ENCODE measurements at places on chromosomes 6 and 20.

- DNase-seq = no peak
Observed at GRCh38 chr6:3306848-3307247, 48.1 kb downstream of the PSMG4 start.

GRCh38 chr6:44564906-44565524, 177.5 kb downstream of the CDC5L start:
- no peak for DNase-seq

DNA sequence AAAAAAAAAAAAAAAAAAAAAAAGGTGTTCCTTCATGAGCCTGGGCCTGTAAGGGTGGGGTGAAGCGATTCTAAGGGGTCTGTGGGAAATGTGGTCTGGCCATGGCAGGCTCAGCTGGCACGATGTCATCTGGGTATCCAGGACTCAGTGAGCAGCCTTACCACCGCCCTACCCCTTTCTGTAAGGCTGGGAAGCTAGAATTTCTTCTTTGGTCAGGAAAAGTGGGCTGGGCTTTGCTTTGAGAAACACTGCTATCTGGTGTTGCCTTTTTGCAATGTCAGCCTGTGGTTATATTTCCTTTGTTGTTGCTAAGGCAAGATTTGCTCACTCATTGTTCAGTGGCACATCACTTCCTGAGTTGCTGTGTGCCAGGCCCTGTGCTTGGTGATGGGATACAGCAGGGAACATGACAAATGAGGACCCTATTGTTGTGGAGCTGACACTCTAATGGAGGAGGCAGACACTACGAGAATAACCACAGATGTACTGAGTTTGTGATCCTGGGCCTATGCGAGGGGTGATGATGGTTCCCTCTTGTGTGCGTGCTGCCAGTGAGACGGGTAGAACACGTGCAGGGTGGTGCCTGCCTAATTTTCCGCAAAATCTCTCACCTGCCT, 45.9 kb upstream of the ZNFX1 start:
- DNase-seq = peak; percentile 92

GRCh38 chr6:108995296-108995695, 99.3 kb downstream of the SESN1 start:
- DNase-seq = no peak

- DNase-seq = peak; percentile 45
Observed at GRCh38 chr6:156163311-156163710, 613.9 kb upstream of the ARID1B start.

GRCh38 chr20:52754366-52754765, 217.8 kb upstream of the TSHZ2 start:
- no peak for DNase-seq

DNA sequence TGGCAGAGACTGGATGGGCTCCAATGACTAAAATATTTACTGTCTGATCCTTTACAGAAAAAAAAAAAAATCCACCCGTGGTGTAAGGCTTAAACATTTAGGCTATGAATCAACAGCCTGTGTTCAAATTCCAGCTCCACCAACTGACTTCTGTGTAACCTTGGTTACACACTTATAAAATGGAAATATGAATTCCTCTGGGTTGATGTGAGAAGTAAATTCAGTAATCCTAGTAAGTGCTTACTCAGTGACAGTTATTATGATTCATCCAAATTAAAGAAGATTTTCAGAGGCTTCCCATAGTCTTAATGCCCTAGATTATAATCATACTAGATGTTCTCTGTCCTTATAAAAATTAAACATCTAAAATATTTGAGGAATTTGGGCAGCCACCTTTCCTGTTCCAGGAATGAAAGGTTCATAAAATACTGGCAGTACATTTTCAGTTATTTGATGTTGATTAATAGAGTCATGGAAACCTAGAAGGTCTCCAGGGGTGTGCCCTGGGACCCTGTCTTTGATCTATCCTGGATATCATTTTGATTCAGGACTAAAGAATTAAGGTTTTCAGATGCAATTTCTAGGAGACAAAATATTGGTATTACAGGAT, 180.3 kb upstream of the ZNF217 start:
- peak; percentile 77 for DNase-seq

- DNase-seq = no peak
Observed at GRCh38 chr20:24406251-24406650, 63.2 kb upstream of the SYNDIG1 start.

- DNase-seq = no peak
Observed at GRCh38 chr20:57097245-57097915, 169.1 kb downstream of the BMP7 start.

- no peak for DNase-seq
Observed at GRCh38 chr20:43916881-43917371, 2.3 kb downstream of the TOX2 start.

Data from dermis blood vessel endothelial cell (primary cell).